T-helper 2 cell treated with Interferon-gamma antibody and Interleukin-4, amounts not matched to agents 5 μg/mL and 100 μg/mL, for 36 hours (primary cell): ENCODE measurements at places on chromosomes 11 and 22.

DNA sequence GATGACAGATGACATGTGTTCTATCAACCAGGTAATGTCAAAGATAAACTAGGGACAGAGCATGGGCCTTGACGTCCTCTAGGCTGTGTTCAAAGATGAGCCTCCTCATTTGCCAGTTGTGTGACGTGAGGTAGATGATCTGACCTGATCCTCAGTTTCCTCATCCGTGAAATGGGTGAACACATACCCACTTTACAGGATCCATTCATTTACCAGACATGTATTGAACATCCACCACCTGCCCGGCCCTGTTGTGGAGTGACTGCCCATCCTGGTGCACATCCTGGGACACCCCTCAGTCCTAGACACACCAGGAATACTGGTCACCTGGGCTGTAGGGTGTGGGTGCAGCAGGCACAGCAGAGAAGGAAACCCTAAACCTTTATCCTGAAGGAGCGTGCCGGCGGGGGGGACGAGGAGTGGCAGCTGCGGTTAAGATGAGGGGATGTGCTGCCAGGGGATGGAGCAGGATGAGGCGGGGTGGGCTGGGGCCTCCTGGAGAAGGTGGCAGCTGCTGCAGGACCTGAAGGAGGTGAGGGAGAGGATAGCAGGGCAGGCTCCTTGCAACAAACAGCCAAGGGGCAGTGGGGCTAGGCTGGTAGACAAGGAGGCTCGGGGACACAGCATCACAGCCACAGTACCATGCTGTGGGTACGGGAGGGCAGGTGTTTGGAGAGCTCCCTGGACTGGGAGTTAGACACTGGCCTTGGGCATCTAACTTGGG, 8.4 kb downstream of the CLDN5 start:
- H3K27ac ChIP-seq = no peak overlapping the region
- H3K36me3 ChIP-seq = peaks cover 58% of the 10 kb centered on the region
- no peak overlapping the region for H3K4me3 ChIP-seq
- H3K4me1 ChIP-seq = no peaks in the 10 kb centered on the region
- H3K27me3 ChIP-seq = no peaks in the 10 kb centered on the region

- H3K4me1 ChIP-seq = peaks cover 20% of the 10 kb centered on the region
- no peak overlapping the region for H3K4me3 ChIP-seq
- H3K27ac ChIP-seq = no peak overlapping the region
- no peaks in the 10 kb centered on the region for H3K27me3 ChIP-seq
Measured at GRCh38 chr22:20933910-20934309, 16.7 kb downstream of the CRKL start.

GRCh38 chr22:36180038-36180880, 19.7 kb upstream of the APOL3 start:
- no peak overlapping the region for H3K4me3 ChIP-seq
- H3K4me1 ChIP-seq = peaks cover 2% of the 10 kb centered on the region
- DNase-seq = peak; percentile 62
- no peaks in the 10 kb centered on the region for H3K36me3 ChIP-seq
- no peak overlapping the region for H3K27ac ChIP-seq

GRCh38 chr11:70778883-70779282, 380.6 kb downstream of the CTTN start:
- no peaks in the 10 kb centered on the region for H3K36me3 ChIP-seq
- no peak overlapping the region for H3K27ac ChIP-seq
- no peaks in the 10 kb centered on the region for H3K4me1 ChIP-seq
- no peaks in the 10 kb centered on the region for H3K27me3 ChIP-seq

DNA sequence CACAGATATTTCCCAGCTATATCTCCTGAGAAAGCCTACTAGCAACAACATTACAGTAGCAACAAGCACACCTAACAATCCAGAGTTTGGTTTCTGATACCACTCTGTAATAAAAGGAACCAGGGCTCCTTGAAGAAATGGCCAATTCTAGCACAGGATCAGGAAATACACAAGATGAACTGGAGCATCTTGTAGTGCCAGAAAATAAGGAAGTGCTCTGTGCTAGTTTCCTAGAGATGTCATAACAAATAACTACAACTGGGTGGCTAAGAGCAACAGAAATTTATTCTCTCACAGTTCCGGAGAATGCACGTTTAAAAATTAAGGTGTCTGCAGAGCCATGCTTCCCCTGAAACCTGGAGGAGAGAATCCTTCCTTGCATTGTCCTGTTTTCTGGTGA, 217.8 kb downstream of the KIRREL3 start:
- H3K4me3 ChIP-seq = no peak overlapping the region
- H3K27ac ChIP-seq = no peak overlapping the region
- DNase-seq = no peak

DNA sequence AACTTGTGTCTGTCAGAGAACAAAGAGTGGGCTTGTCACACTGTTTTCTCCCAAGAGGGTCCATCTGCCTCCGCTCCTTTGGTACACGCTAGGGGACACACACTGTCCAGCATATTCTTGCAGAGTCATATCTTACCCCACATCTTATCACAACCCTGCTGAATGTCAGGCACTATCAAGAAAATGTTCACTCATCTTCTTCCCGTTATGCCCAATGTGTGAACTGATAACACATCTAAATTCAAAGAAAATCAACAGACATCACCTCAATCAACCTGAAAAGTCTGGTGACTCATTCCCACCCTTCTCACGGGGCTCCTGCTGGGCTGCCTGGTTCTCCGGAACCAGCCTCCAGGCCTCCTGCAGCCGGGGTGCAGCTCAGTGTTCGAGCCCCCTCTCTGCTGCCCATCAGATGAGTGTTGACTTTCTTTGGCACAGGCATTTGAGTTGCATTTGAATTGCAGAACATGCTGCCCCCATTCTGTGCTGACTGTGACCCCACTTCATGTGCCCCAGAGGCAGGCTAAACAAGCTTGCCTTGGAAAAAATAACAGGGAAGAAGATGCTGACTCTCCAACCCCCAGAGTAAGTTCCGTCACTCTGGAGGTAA, 19.4 kb downstream of the GRAP2 start:
- peaks cover 85% of the 10 kb centered on the region for H3K4me1 ChIP-seq
- H3K36me3 ChIP-seq = peaks cover 41% of the 10 kb centered on the region
- no peaks in the 10 kb centered on the region for H3K27me3 ChIP-seq
- peak overlapping the region; percentile 90 for H3K27ac ChIP-seq
- DNase-seq = peak; percentile 82

DNA sequence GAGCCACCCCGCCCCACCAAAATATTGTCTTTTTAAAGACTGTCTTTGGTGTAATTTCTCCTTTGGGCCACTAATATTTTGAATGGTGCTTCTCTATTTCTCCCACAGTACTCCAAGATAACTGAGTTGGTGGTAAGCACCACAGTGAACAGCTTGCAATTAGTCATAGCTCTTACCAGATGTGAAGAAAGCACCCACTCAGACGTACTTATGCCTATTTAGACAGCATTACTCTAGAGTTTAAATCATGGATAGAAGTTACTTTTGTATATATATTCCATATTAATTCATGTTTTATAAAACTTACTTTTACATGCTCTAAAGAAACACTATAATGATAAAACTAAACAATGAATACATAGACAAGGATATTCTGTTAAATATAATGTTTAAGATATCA, 12.7 kb downstream of the ANO3 start:
- no peak for DNase-seq
- no peaks in the 10 kb centered on the region for H3K4me1 ChIP-seq
- H3K27ac ChIP-seq = no peak overlapping the region

GRCh38 chr11:55732936-55733335, 40.3 kb upstream of the OR5D13 start:
- H3K27ac ChIP-seq = no peak overlapping the region
- H3K4me3 ChIP-seq = no peak overlapping the region
- H3K36me3 ChIP-seq = no peaks in the 10 kb centered on the region
- no peaks in the 10 kb centered on the region for H3K4me1 ChIP-seq
- no peak for DNase-seq
- H3K27me3 ChIP-seq = no peaks in the 10 kb centered on the region

- DNase-seq = no peak
- H3K27me3 ChIP-seq = no peaks in the 10 kb centered on the region
- H3K27ac ChIP-seq = no peak overlapping the region
- H3K4me1 ChIP-seq = no peaks in the 10 kb centered on the region
- H3K4me3 ChIP-seq = no peak overlapping the region
Measured at GRCh38 chr11:70901951-70902521, 350.3 kb downstream of the SHANK2 start.

GRCh38 chr11:17991783-17992433, 20.9 kb downstream of the SERGEF start:
- peaks cover 30% of the 10 kb centered on the region for H3K36me3 ChIP-seq
- H3K4me1 ChIP-seq = peaks cover 2% of the 10 kb centered on the region
- no peak overlapping the region for H3K27ac ChIP-seq
- DNase-seq = peak; percentile 32

GRCh38 chr22:20178915-20179227, 28.0 kb upstream of the CCDC188 start:
- no peaks in the 10 kb centered on the region for H3K36me3 ChIP-seq
- no peak overlapping the region for H3K27ac ChIP-seq
- no peak overlapping the region for H3K4me3 ChIP-seq
- no peaks in the 10 kb centered on the region for H3K27me3 ChIP-seq
- DNase-seq = no peak

- no peak for DNase-seq
- peaks cover 7% of the 10 kb centered on the region for H3K4me1 ChIP-seq
- H3K27me3 ChIP-seq = peaks cover 24% of the 10 kb centered on the region
- H3K4me3 ChIP-seq = no peak overlapping the region
Measured at GRCh38 chr11:60607483-60607882, 91.9 kb upstream of the MS4A8 start.

GRCh38 chr11:83801799-83802198, 515.6 kb upstream of the CCDC90B start:
- H3K4me3 ChIP-seq = no peak overlapping the region
- no peak for DNase-seq

DNA sequence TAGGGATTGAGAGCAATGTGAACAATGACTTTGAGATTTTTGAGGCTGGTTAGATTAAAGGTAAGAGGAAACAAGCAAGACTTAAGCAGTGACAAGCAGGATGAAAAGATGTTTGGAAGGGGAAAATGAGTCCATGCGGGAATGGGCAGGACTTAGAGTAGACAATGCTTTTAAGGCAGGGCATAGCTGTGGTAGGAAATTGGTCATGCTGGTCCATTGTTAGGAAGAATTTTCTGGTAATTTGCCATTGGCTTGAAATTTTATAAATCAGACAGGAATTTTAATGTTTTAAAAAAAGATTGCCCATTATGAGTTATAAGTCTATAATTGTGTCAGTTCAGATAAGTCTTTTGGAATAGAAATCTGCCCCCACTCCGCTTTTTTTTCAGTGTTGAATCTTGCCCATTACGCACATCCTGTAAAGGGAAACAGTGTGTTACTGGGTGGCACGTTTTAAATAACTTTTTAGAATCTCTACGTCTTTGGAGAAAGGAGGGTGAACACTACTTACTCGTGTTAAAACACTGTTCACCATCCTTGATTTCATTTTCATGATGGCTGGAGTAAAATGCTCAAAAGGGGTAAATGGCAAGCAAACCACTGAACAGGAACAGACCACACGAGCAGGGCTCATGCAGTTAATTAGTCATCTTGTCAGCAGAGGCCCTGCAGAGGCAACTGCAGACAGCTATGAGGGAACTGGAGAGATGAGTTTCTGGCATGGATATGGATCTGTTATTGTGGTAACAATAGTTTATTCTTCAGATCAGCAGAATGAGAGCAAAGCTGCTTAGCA, 25.0 kb downstream of the SWAP70 start:
- no peaks in the 10 kb centered on the region for H3K4me1 ChIP-seq
- no peak overlapping the region for H3K4me3 ChIP-seq
- H3K27ac ChIP-seq = no peak overlapping the region

DNA sequence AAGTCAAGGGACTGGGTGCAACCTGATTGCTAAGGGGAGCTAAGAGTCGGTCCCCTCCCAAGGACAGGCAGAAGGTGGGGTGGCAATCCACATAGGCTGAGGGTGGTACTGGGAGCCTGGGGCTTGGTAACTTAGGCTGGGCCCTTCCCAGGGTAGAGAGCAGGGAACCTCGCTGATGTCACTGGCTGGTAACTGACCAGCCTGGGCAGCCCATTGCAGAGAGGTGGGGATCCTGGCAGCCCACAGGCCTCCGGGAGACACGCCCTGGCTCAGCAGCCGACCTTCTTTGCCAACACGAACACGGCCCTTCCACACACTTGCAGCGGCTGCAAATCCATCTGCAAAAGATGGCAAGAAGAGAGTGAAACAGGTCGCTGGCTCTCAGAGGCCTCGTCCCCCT, 25.4 kb downstream of the A4GALT start:
- H3K4me1 ChIP-seq = no peaks in the 10 kb centered on the region
- H3K27ac ChIP-seq = no peak overlapping the region
- H3K27me3 ChIP-seq = no peaks in the 10 kb centered on the region
- no peaks in the 10 kb centered on the region for H3K36me3 ChIP-seq
- DNase-seq = no peak

DNA sequence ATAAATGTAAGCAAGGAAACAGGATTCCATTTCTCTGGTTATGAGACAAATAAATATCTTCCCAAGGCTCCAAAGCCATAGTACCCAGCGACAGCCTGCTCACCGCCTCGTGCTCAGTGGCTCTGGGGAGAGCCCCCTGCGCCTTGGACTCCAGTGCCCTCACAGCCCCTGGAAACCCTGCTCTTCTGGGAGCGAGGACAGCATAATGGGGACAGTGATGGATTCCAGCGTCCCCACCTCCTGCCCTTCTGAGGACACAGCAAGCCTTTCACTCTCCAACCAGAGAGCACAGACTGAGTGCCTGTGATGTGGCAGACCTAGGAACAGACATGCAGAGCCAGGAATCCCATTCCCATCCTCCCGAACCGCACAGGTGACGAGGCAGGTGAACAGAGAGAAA, 660.8 kb downstream of the TBC1D22A start:
- H3K4me1 ChIP-seq = no peaks in the 10 kb centered on the region
- no peaks in the 10 kb centered on the region for H3K27me3 ChIP-seq

GRCh38 chr11:69870766-69871165, 51.5 kb upstream of the FGF3 start:
- no peak overlapping the region for H3K27ac ChIP-seq
- no peak overlapping the region for H3K4me3 ChIP-seq
- peaks cover 4% of the 10 kb centered on the region for H3K27me3 ChIP-seq
- no peaks in the 10 kb centered on the region for H3K4me1 ChIP-seq
- H3K36me3 ChIP-seq = no peaks in the 10 kb centered on the region

GRCh38 chr11:13338427-13339069, 61.0 kb downstream of the BMAL1 start:
- peak; percentile 20 for DNase-seq
- no peaks in the 10 kb centered on the region for H3K36me3 ChIP-seq
- peak overlapping the region; percentile 67 for H3K27ac ChIP-seq
- no peaks in the 10 kb centered on the region for H3K27me3 ChIP-seq
- peaks cover 31% of the 10 kb centered on the region for H3K4me1 ChIP-seq
- peak overlapping the region; percentile 65 for H3K4me3 ChIP-seq

DNA sequence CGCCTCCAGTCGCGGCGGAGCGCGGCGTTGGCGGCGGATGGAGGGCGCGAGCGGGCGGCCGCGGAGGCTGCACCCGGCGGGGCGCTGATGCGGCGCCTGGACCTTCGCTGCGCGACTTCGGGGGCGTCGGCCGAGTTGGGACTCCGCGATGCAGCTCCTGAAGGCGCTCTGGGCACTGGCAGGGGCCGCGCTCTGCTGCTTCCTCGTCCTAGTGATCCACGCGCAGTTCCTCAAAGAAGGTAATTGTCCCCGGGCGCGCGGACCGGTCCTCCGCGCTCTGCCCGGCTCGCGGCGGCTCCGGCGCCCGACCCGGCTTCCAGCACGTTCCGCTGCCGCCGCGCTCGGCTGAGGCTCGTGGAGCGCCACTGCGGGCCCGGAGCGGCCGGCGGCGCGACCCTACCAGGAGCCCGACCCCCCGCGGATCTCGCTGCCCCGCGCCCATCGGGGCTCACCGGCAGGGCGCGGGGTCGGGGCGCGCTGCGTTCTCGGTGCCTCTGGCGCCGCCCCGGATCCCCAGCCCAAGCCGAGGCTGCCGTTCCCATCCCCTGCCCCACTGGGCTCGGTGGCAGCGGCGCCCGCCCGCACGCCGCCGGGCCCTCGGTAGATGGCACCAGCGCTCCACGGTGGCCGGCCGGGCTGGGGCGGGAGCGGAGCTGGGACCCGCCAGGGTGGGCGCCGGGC, 1251.2 kb downstream of the BRD1 start:
- H3K27ac ChIP-seq = no peak overlapping the region
- H3K4me3 ChIP-seq = no peak overlapping the region
- H3K4me1 ChIP-seq = no peaks in the 10 kb centered on the region
